ENCODE measurements at places on chromosomes 16 and 17.

- no peak for DNase-seq
Observed at GRCh38 chr16:70786020-70786755, 14.8 kb downstream of the VAC14 start.

- no peak for DNase-seq
Observed at GRCh38 chr16:85049706-85050305, 22.2 kb downstream of the KIAA0513 start.

DNA sequence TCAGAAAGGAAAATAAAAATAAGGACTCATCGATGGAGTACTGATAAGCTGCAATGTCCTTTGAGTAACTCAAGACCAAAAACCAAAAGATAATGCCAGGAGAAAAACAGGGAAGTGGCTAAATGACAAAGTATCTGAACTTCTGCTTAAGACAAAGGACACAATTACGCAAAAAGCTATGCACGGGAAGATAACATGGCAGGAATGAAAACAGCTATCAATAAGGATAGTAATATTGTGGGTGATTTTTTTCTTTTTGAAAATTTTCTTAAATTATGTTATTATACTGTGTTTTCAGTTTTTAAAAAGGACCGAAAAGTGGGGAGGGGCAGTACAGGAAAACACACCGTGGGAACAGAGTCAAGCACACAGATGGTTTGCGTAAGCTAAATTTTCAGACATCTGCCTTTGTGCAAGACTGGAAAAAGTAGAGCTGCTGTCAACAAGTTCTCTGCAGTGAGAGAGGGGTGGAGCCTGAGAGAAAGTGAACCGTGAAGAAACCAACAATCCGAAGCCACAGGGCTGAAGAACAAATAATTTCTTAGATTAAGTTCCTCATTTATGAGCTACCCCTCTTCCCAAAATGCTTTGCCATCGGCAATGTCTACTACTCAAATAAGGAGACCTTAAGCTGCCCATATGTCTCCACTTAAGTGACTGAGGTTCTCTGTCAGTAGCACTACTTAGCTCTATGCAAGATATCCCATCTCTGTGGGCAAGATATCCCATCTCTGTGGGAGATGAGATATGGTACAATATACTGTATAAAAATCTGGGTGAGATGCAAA, 99.9 kb upstream of the CORO6 start:
- no peak for DNase-seq

- DNase-seq, result peak; percentile 57
Observed at GRCh38 chr17:7932483-7932891, 481 bp downstream of the CNTROB start.

DNA sequence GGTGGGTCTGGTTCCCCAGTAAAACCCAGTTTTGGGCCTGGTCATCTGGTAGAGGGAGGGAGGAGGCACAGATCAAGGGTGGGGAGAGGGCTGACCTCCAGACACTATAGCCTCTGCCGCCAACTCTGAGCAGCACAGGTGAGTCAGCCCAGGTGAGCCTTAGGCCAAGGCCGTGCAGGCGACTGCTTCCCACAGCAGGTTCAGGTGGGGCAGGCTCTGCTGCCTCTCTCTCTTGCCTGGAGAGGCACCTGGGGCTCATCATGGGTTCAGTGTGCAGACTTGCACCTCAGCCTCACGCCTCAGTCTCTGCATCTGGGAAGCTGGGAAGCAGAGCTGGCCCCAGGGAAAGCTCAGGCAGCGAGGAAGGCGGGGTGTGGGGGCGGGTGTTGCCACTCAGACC, 37.8 kb upstream of the IL34 start:
- no peak for DNase-seq

DNA sequence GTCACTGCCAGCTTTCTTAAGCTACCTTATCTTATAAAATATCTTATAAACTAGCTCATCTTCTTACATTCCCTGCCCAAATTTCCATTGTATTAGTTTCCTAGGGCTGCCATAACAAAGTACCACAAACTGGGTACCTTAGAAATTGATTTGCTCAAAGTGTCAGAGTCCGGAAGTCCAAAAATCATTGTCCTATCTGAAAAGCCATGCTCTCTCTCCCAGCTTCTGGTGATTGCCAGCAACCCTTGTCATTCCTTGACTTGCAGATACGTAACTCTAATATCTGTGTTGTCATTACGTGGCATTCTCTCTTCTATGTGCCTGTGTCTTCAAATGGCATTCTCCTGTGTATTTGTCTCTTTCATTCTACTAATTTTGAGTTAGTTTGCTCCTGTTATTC, 2.3 kb upstream of the ABCA10 start:
- DNase-seq, result no peak
